ENCODE measurements at places on chromosomes 6 and 20. TPM values are rescaled to one million over a fixed set of nuclear protein-coding genes. Genes with fewer than 3 reads are reported as not detected.

Gene NTSR1
- not detected for total RNA-seq

Gene DBNDD2
- total RNA-seq: 23.4 TPM

DNA sequence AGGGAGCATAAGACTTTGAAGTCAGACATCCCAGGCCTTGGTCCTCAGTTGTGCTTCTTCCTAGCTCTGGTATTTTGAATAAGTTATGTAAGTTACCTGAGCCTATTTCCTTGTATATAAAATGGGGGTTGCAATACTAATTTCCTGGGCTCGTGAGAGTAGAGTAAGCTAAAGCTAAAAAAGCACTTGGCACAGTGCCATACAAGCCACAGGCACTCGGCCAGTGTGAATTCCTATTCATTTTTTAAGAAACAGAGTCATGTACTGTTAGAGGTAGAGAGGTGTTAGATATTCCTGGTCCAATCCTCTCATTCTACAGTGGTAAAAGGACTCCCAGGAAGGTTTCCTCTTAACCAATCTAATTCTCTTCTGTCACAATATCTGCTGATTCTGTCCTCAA, 79.6 kb upstream of the EPB41L1 start:
- no peak overlapping the region for H3K4me3 ChIP-seq
- no peak overlapping the region for H3K27ac ChIP-seq
- H3K4me1 ChIP-seq: no peaks in the 10 kb centered on the region
- no peak for DNase-seq
- no peaks in the 10 kb centered on the region for H3K27me3 ChIP-seq

Gene HDGFL1
- total RNA-seq: not detected

DNA sequence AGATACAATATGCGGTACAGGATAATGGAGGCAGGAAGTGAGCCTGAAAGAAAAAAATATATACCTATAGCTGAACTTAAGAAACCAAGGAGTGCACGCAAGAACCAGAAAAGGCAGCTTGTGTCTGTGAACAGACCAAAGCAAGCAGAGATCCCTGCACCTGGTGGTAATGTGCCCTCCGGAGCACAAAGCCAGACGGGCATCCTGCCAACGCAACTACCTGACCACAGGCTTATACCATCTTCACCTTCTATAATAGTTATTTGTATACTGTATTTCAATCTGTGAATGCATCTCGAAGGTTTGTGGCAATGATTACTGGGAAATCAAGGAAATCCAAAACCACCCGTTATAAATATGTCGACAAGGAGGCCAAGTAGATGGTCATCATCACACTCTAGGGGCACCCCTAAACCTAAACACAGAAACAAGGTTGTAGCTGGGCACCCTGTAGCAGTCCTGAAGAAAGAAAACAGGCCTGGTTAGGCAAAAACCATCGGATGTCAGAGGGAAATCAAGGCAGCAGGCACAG, 801 bp downstream of the FBXL4 start:
- H3K4me1 ChIP-seq: peaks cover 6% of the 10 kb centered on the region
- peak overlapping the region; percentile 23 for H3K27ac ChIP-seq
- peak; percentile 44 for DNase-seq
- H3K36me3 ChIP-seq: no peaks in the 10 kb centered on the region
- peak overlapping the region; percentile 81 for H3K4me3 ChIP-seq
- H3K27me3 ChIP-seq: no peaks in the 10 kb centered on the region

DNA sequence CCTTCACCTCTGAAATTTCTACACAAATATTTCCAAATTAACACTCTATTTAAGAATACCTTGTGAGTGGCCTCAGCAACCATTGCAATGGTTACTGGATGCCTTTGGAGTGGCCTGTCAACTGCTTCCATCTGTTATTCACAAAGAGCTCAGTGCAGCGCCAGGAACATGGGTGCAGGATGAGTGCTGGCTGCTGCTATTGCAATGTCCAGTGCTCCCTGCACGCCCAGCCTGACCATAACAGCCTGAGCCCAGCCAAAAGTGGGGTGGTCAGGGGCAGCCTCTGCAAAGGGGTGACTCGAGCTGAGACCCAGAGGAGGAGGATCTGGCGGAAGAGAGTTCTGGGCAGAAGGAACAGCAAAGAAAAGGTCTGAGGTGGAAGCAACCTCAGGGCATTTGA, 18.4 kb downstream of the CASS4 start:
- no peak overlapping the region for H3K4me3 ChIP-seq
- no peaks in the 10 kb centered on the region for H3K4me1 ChIP-seq
- no peak for DNase-seq
- H3K27me3 ChIP-seq: no peaks in the 10 kb centered on the region

Gene GNMT
- 0.57 TPM for total RNA-seq

Data from ovary (tissue), 10 donors.